AG04449 (cell line): ENCODE measurements at places on chromosomes 2 and 18.

- DNase-seq: no peak
Observed at GRCh38 chr2:2840681-2841300, 509.7 kb upstream of the MYT1L start.

DNA sequence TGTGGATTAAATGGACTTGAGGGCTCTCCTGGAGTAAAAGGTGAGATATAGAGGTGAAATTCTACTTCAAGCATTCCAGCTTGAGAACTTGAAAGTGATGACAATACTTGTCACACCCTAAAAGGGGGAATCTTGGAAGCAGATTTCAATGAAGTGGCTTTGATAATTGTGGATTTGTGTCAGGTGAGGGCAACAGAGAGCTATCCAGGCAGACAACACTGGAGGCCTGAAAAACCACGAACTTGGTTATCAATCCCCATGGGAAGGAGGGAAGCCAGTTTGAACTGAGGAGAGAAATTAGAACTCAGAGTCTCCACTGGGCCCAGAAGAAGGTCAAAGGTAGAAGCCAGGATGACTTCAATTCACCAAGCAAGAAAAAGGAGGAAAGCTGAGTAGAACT, 263.9 kb downstream of the FIGN start:
- no peak for DNase-seq

GRCh38 chr2:68799140-68800026, 64.8 kb downstream of the ARHGAP25 start:
- no peak for DNase-seq

- no peak for DNase-seq
Observed at GRCh38 chr2:203446071-203446481, 89.0 kb downstream of the RAPH1 start.

- DNase-seq: no peak
Observed at GRCh38 chr2:30472326-30472725, 25.3 kb downstream of the LCLAT1 start.

- DNase-seq: no peak
Observed at GRCh38 chr18:71743634-71744033, 800.5 kb downstream of the CBLN2 start.
